Thymus (tissue), 14 donors: ENCODE measurements at places on chromosomes 2 and 18.

GRCh38 chr2:28094739-28095138, 204.2 kb downstream of the BABAM2 start:
- no peak for DNase-seq

- no peak for DNase-seq
Measured at GRCh38 chr2:225999692-226000091, 600.2 kb downstream of the NYAP2 start.

GRCh38 chr2:184543832-184544231, 54.5 kb upstream of the ZNF804A start:
- DNase-seq = no peak

GRCh38 chr18:68713131-68713530, 1.8 kb downstream of the TMX3 start:
- DNase-seq = no peak

DNA sequence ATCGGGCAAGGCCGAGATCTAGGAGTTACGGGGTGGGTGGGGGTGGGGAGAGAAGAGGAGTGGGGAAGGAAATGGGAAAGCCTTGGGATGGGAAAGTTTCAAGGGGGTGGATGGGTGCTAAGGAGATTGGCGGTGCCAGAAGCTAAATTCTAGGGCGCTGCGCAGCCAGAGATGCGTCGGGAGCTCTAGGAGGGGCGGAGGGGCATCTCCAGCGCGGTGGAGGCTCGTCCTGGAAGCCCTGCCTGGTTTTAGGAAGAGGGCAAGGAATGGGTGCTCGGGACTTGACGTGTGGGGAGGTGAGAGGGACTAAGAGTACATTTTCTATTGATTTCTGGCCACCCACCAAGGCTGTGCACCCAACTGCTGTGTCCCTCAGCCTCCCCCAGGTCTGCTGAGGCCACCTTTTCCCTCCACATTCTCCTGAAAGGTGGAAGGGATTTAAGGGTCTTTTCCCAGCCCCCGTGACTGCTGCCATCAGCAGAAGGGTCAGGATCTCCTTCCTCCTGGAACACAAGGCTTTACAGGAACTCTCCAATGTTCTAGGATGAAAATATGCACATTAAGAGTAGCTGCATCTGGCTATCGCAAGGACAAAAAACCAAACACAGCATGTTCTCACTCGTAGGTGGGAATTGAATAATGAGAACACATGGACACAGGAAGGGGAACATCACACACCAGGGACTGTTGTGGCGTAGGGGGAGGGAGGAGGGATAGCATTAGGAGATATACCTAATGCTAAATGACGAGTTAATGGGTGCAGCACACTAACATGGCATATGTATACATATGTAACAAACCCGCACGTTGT, 1.4 kb downstream of the C2orf72 start:
- no peak for DNase-seq

DNA sequence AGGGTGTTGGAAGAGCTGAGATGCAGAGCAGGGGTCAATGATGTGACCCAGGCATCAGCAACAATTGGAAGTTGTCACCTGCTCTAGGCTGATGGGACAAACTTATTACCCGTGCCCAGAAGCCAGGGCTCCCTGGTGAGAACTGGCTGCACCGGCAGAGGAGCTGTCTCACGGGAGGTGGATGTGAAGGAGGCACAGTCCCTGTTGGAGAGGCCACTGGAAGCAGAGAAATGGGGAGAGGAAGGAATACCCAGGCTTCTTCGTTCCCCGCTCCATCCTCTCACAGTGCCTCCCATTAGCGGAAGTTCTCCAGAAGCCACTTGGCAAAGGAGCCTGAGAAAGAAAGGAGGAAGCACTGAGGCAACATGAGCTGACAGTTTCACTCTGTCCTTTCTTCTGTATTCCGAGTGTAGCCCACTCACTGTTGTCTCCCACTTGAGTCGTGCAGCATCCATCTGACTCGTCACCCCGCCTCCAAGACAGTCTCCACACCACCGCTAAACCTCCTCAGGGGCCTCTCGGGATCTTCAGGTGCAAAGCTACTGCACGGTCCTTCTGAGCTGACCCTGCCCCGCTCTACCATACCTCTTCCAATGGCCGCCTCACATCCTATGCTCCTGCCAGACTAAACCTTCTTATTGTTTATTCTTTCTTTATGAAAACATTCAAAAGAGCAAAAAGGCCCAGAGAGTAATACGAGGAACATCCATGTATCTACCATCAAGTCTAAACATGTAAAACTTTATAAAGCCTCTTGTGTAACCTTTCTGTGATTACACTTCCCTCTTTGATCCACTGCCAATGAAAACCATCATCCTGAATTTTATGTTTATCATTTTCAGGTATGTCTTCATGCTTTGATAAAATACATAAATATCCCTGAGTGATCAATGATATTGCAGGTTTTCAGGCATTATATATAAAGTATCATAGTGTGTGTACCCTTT, 19.1 kb upstream of the AFTPH start:
- DNase-seq = no peak

DNA sequence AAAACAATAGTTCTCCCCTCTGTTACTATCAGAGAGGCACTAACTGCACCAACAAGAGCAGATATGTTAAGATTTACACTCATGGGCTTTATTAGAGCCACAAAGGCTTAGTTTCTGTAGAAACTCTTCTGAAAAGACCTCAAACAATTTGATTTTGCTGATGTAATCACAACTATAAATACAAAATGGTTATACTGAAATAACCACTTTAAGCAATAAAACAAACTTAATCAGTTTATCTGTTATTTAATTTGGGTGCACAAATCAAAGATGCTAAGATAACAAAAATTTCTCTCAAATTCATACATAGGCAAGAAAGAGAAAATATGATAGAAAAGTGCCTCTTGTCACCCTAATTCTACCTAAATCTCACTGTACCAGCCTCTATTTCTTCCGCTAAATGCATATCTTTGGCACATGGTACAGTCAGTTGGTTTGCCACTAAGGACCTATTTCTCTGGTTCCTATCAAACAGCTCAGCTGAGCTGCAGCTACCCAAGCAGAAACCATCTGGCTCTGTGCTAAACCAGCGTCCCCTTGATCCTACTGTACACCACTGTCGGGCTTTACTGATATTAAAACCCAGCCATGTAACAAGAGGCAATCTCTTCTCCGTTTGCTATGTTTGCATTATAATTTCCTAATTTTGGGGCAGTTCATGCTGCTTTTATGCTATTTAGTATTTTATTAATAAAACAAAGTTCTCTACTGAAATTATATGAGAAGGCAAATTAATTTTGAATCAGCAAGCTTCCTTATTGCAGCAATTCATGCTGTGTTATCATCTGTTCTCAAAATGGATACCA, 60.1 kb downstream of the CWC22 start:
- no peak for DNase-seq

DNA sequence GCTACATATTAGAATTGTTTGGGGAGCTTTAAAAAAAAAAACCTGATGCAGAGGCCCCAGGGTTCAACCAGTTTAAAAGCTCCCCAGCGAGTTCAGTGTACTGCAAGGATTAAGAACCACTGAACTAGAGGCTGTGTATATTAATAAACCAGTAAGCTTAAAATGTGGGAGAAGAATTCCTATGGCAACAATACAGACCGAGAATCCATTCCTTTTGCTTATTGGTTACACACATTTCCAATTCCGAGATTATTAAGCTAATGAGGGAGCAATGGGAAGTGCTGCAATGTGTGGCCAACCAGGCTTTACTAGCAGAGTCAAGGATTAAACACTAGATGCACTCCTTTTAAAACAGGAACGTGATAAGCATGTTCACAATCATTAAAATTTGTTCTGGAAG, 204.4 kb downstream of the TDRD15 start:
- no peak for DNase-seq
